Cortex of kidney (tissue), 1 donor: ENCODE measurements at places on chromosomes 3 and 15.

GRCh38 chr3:15538345-15538744 lies 16.8 kb upstream of the COLQ start:
- DNase-seq: no peak

- no peak for DNase-seq
Observed at GRCh38 chr3:31093606-31094005, 199.1 kb upstream of the GADL1 start.

DNA sequence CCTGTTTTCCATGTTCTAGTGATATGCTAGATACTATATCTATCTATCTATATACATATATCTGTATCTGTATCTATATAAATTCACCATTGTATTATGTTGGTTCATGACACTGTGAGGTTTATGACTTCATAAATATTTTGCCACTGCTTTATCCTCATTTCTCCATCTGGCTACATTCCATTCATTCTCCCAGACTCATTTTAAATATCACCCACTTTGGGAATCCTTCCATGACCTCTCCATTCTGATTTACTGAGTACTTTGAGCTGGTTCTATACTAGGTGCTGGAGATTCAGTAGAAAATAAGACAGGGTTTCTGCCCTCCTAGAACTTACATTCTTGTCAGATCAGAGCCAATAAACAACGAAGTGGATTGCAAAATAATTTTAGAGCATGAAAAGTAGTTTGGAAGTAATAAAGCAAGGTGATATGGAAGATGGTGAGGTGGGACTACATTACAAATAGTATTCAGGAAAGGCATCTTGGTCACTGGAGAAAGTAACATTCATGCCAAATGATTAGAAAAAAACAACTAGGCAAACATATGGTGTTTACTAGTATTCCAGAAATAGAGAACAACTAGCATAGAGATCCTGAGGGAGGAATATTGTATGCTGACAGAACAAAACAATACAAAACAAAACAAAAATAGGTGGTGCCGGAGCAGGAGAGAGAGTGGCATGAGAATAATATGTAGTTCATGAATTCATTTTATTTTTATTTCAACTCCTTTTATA lies 11.6 kb upstream of the PLSCR4 start:
- no peak for DNase-seq

DNA sequence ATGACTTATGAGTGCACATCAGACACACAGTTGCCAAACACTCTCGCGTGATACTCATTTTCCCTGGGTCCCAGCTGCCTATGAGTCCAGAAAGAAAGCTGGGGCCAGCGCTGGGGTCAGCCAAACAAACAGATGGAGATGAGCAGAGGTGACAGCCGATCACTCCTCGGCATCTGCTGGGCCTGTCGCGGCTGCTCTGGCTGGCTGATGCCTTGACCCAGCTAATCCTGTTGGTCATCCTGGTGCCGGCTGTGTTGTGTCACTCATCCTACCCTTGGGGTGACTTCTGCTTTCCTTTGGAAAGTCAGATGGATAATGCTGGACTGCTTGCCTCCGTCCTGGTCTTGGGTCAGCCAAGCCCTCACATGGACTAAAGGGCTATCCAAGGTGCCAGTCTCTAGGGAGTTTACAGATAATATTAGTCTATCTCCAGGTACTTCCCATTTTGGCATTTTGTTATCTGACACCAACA lies 105.3 kb upstream of the PDZRN3 start:
- DNase-seq: no peak

GRCh38 chr3:54486317-54486716 lies 364.0 kb downstream of the CACNA2D3 start:
- no peak for DNase-seq

DNA sequence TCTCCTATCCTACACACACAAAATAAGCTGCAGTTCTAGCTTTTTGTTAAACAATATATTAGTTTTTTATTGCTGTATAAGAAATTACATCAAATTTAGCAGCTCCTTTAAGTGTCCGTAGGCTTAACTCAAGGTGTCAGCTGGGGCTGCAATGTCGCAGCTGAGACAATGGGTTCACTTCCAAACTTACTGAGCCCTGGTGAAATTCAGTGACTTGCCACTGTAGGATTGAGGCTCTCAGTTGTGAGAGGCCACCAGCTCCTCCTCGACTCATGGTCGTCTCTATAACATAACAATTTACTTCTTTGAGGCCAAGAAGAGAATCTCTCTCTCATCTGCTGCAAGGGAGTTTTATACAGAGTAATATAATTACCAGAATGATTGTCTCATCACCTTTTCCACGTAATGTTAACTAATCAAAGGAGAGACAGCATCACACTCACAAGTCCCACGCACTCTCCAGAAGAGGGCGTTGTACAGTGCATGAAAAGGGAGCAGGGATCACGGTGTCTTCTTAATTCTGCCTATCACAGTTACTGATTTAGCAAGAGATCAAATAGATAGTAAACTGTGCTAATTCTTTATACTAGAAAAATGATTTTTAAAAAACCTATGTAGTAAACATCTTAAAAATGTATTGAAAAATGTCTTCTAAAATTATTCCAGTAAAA lies 735.6 kb upstream of the GBE1 start:
- DNase-seq: no peak
